ENCODE measurements at places on chromosomes 1 and 21. TPM values are rescaled to one million over a fixed set of nuclear protein-coding genes. Genes with fewer than 3 reads are reported as not detected.

GRCh38 chr1:119286587-119287181 is 81.9 kb upstream of the HAO2 start:
- no peak for DNase-seq

DNA sequence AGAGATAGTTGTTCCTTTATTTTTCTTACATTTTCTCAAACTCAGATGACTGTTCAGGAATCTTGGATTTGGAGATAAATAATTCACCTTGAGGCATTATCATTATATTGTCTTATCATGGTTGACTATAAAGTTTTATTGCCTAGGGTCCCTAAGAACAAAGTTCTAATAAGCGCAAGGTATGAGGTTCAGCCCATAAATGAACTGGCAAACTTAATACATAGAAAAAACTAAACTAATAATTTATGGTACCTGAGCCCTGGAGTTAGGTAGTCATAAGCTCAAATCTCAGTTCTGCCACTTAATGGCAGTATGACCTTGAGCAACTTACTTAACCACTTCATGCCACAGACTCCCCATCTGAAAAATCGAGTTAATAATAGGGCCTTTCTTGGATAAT is 334.0 kb upstream of the PBX1 start:
- no peak for DNase-seq

DNA sequence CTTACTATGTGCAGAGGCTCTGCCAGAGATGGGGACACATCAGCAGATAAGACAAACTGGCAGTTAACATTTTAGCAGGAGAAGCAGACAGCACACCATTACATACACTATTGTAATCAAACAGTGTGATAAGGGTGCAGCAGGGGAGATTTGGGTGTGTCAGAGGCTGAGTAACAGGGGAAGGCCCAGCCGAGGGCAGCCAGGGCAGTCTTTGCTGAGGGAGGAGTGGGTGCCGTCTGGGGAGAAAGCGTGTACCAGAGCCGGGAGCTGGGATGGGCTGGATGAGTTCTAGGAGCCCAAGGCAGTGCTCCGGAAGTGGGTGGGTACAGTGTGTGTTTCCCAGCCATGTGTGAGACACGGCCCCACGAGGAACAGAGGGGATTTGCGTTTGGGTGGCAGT is 31.2 kb downstream of the KCNA10 start:
- no peak for DNase-seq

DNA sequence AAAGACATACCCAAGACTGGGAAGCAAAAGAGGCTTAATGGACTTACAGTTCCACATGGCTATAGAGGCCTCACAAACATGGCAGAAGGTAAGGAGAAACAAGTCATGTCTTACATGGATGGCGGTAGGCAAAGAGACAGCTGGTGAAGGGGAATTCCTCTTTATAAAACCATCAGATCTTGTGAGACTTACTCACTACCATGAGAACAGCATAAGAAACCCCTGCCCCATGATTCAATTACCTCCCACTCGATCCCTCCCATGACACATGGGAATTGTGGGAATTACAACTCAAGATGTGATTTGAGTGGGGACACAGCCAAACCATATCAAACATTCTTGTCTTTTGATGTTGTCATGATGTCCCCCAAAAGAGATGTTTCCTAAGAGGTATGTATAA is 103.3 kb downstream of the DUSP10 start:
- DNase-seq: no peak

DNA sequence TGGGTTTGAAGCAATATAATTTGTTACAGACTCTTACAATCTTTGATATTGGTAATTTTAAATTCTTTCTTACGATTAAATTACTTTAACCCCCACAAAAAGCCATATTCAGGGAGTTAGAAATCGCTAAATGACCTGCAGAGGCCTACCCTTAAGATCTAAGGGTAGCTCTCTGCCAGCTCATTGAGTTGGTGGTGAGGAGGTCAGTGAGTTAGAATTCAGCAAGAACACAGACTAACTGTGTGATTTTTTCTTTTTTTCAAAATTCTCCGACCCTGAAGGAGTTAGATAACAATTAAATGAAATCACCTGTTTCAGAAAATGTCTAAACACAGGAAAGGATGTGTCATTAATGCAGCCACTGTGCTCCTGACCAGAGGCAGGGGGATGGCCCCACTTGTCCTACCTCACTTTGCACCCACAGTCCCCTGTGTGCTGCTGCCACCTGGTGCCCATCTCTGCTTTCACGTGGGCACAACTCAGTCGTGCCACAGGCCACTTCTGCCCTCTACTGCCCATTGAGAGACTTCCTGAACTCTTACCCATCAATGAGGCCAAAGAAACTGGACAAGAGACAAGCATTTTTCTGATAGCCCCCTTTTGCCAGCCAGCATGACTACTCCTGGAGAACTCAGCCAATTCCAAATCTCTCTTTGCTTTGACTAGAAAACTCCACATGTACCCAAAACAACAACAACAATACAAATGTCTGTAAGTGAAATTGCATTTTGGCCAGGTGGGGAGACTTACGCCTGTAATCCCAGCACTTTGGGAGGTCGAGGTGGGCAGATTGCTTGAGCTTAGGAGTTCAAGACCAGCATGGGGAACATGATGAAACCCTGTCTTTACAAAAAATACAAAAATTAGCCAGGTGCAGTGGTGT is 8.4 kb downstream of the CFAP45 start:
- DNase-seq: peak; percentile 88

DNA sequence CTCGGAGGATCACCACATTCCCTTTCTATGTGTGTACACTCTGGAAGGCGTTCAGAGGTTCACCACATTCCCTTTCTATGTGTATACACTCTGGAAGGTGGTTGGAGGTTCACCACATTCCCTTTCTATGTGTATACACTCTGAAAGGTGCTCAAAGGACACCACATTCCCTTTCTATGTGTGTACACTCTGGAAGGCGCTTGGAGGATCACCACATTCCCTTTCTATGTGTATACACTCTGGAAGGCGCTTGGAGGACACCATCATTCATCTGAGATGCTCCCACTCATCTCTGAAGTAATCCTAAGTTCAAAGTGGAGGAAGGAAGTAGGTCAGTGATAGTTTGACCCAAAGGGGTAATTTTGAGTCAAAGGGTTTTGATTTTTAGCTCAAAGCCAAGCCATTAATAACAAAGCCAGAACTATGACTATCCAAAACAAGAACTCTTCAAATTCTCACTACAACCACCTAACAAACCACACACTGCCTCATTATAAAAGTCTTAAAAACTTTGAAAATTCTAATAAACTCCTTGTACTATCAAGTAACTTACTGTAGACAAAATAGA is 32.9 kb downstream of the NRIP1 start:
- no peak for DNase-seq

DNA sequence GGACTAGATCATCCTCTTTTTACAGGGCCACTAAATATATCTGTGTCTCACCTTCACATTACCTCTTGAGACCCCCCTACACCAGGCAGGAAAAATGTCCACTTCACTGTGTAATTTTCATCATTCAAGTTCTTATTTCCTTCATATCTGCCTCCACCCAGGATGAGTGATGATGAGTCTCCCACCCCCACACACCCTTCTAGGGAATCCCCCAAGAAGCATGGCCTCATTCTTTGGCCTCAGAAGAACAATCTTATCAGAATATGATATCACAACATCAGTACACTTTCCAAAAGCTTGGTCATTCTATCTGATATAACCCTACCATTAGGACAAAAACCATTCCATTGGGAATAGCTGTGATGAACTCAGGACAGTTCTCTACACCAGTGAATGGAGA is 170.3 kb upstream of the DUSP10 start:
- DNase-seq: no peak

DNA sequence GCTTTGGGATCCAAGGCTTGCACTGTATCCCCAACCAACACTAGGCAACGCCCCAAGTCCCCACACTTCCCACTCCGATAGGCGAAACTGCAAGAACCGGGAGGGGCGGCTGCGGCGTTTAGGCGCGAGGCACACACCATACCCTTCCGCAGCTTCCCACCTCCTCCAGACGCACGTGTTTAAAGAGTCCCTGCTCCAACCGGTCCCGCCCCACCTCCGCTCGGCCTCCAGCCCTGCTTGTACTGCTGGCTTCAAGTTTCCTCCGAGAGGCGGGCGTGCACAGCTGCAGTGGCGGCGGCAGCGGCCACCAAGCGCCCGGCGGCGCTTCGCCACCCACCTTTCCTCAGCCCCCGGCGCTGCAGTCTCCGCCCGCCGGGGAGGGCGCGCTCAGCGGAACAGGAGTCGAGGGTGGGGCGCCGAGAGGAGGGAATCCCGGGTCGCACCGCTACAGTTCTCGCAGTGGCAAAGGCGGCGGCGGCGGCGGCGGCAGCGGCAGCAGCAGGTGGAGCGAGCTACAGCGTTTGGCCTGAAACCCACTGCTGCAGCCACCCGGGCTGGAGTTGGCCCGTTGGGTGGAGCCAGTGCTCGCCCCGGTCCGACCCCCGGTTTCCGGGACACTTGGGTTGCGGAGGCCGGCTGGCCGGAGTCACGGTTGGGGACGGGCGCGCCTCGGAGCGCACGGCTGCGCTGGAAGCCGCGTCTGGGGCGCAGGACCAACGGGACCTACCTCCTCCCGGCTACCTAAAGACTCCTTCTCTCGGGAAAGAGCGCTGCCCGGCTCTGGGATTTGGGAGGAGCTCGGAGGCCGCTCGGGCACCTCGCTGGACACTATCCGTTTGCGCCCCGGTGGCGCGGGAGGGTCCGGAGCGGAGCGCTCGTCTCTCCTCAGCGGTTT is at the start of gene CNIH3:
Gene CNIH3, plus strand, starts transcription at position 457 of the 895 bp plus-strand sequence. CDS start 858 bp downstream, outside the sequence.
- DNase-seq: peak; percentile 60

- DNase-seq: no peak
Observed at GRCh38 chr1:181416268-181416860, 67.0 kb upstream of the CACNA1E start.

- DNase-seq: peak; percentile 14
Observed at GRCh38 chr1:25033828-25034705, 104.0 kb upstream of the RUNX3 start.

- no peak for DNase-seq
Observed at GRCh38 chr1:78073441-78073840, 27.7 kb downstream of the GIPC2 start.

The TTC3 gene
- total RNA-seq: 341 TPM

The TMEM39B gene
- total RNA-seq: 26.1 TPM

The SLC45A1 gene
- total RNA-seq: 20.5 TPM

The KISS1 gene
- total RNA-seq: not detected

The CCDC185 gene
- not detected for total RNA-seq

The MTF1 gene
- 12.4 TPM for total RNA-seq

The TNN gene
- 0.35 TPM for total RNA-seq

Data from dorsolateral prefrontal cortex (tissue), 122 donors.